Nephron progenitor cell (in vitro differentiated cells): ENCODE measurements at places on chromosomes 4 and X.

DNA sequence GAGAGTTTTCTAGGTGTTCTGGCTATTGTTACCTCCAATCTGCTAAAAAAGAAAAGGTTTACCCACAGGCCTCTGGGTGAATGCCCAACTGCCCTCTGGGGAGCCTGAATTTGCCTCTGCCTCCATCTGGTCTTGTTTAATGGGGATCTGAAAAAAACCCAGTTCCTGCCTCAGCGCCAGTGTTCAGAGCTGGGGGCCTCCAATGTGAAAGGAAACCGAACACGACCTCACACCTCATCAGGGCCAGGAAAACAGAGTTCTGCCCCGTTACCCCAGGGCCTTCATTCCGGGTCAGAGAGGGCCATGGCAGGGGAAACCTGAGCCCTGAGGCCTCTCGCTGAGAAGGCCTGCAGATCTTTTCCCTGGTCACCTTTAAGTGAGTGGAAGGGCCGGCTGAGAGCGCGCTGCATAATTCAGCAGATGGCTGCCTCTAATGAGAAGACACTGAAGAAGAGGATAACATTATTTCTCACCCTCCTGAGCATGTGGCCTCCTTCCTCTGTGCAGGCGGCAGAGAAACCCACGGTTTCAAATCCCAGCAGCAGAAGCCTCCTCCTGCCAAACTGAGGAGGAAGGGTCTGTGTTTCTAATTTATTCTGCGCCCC, 6.8 kb downstream of the SEPTIN6 start:
- DNase-seq = peak; percentile 55

- no peak for DNase-seq
Observed at GRCh38 chr4:24781999-24782745, 13.2 kb upstream of the SOD3 start.

DNA sequence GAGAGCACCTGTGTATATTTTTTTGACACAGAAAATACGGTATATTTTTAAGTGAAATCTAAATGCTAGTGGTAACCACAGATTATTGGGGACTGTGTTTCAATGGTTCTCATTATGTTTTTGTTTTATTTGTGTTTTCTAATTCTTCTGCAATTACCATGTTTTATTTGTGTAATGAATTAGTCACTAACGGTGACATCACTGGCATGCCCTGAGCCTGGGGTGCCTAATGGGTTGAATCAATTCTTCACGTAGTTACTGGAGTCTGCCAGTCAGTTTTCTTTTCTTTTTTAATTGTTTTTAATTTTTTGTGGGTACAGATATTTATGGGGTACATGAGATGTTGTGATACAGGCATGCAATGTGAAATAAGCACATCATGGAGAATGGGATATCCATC, 168.8 kb downstream of the RELL1 start:
- DNase-seq = no peak

GRCh38 chrX:19893727-19894126, 6.3 kb upstream of the SH3KBP1 start:
- no peak for DNase-seq

DNA sequence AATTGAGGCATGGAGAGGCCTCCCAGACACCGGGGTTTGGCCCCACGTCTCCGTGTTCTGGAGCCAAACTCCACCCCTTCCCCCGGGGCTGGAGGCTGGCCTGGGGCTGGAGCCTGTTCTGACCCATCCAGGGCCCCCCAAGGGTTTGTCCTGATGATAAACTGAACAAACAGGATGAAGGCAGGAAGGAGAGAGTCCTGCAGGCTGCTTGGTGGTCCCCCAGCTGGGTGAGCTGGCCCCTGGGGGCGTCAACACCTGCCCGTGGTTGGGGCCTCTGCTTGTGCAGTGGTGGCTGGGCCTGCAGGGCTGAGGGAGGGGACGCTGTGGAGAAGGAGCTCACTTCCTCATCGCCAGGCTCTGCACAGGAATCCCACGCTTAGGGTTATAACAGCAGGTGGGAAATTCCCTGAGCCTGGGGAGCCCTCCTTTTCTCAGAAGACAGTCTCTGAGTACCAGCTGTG, 2.3 kb downstream of the SH3TC1 start:
- DNase-seq = no peak

- no peak for DNase-seq
Observed at GRCh38 chrX:128800138-128800537, 723.2 kb downstream of the SMARCA1 start.

DNA sequence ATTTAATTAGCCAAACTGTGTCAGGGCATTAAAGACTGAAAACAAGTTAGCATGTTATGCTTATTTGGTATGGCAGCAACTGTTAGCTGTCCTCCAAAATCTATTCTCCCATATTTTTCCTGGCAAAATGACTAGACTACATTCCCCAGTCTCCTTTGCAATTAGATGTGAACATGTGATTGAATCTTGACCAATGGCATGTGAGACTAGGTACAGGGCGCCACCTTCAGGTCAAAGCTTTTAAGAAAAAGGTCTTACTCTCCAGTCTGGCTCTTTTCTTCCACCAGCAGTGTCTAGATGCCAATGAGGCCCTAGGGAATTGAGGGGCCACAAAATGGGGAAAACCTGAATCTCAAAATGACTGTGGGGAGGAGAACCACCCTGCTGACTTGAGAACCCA, 408.2 kb downstream of the SMARCA1 start:
- peak; percentile 38 for DNase-seq

DNA sequence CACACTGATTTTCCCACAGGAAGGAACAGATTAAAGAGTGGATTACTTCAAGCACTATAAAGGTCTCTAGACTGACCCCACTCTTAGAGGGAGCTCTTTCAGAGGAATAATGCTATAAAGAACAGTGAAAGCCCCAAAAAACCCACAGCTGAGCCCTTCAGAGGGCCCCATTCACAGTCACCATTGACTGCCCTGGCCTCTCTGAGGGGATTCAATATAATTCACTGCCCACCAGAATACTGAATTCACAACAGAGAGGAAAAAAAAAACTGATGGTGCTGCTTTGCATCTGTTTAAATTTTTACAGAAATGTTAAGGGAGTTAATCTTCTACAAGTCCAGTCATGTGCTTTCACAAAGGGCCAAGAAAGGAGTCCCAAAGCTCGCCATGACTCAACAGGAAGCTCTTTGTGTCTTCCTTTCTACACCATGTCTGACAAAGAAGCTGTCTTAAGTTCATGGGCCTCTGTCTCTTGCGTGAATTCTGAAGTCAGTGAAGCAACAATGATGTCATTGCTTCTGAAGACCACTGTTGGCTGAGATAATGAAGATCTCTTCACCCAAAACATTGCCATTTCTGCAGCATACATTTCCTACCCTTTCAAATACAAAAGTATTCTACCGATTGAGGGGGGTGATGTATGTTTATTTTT, 174.9 kb downstream of the ADAMTS3 start:
- no peak for DNase-seq

DNA sequence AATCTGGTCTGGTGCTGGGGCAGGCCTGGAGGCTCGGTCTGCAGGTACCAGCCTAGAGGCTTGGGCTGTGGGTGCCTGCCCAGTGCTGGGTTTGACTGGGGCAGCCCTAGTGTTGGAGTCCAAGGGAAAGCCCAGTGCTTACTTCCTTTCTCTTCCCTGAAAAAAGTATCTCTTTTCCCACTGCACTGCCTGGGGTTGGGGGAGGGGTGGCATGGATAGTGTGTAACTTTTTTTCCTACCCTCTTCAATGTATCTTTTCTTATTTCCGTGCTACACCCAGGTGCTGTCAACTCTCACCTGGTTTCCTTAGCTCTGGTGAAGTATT, 21.6 kb downstream of the KANTR start:
- no peak for DNase-seq

- DNase-seq = no peak
Observed at GRCh38 chr4:144861471-144861870, 215.5 kb downstream of the HHIP start.

GRCh38 chrX:4550018-4550417, 836.6 kb upstream of the PRKX start:
- no peak for DNase-seq

DNA sequence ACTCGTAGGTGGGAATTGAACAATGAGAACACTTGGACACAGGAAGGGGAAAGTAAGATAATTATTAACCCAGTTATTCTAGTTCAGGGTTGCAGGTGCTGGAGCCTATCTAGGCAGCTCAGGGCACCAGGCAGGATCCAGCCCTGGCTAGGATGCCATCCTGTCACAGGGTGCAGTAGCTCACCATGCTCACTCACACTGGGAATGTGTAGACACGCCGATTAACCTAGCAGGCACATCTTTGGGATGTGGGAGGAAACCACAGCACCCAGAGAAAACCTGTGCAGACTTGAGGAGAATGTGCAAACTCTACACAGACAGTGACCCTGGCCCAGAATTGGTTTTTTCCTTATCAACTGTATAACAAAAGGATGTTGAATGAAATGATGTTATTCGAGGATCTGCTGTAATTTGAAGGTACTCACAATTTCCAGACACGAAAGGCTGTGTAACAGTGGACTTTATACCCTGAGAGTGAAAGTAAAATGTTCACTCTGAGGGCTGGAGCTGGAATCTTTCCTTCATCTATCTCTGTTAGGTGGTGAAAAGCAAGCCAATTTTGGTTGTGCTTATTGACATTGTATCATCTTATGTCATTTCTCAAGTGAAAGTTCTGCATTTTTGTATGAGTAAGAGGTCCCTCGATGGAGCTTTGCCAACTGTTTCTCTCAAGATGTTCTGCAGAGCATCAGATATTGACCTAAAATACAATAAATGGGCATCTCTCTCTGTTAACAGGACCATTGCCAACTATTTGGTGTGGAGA, 78.8 kb downstream of the PHEX start:
- no peak for DNase-seq

- no peak for DNase-seq
Observed at GRCh38 chr4:183843248-183843671, 61.8 kb upstream of the STOX2 start.

GRCh38 chr4:48693856-48694574, 86.1 kb downstream of the FRYL start:
- DNase-seq = no peak

GRCh38 chrX:102837847-102838246, 99.2 kb upstream of the RAB40AL start:
- DNase-seq = no peak

GRCh38 chr4:85901500-85901899, 426.6 kb downstream of the ARHGAP24 start:
- DNase-seq = no peak
